ENCODE measurements at places on chromosomes 2 and 18.
A peak's percentile ranks its signal among the peaks of the same experiment; 100 is the strongest.

DNA sequence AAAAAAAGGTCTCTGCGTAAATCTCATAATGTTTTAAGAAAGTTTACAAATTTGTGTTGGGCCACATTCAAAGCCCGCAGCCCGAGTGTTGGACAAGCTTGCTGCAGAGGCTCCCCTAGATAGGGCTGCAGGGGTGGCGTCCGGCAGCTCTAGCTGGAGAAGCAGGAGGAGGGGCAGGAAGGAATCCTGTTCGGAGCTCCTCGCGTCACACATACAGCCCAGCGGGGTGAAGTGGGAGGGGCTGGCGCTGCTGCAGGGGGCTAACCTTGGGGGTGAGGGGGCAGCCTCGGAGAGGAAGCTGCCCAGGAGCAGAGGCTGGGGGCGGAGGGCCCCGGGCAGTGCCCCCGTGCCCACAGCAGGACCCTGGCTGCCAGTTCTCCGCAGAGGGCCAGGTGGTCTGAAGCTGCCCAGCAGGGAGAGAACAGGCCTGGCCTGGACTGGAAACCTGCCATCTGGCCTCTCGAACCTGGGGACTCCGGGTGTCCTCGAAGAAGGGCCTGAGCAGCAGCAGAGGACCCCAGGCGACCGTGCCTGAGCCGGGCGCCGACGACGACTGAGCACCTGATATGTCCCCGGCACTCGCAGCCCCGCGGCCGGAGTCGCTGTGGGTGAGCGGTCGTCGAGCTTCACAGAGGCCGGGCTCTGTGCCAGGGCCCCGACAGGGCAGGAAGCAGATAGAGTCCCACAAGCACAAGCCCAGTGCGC is 2.6 kb upstream of the GPR35 start:
- no peak for DNase-seq

GRCh38 chr2:157837851-157838441 is 38.2 kb downstream of the ACVR1 start:
- DNase-seq: no peak

DNA sequence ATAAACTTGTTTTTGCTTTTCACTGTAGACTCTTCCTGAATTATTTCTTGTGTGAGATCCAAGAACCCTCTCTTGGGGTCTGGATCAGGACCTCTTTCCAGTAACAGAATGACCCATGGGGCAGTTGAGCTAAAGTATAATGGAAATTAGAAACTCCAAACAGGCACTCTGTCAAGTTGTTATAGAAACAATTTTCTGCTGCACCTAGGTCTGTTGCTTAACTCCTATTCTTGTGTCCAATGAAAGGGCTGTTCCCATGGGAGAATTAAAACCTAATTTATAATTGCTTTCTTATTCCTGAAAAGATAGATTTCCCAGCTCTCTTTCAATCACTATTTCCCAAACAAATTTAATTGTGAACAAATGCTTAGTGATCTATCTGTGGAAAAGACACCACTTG is 1341.3 kb upstream of the PIK3C3 start:
- no peak for DNase-seq

- DNase-seq: peak; percentile 99
Observed at GRCh38 chr2:1817256-1818051, 73.1 kb upstream of the PXDN start.

- DNase-seq: peak; percentile 72
Observed at GRCh38 chr2:233976690-233977294, 59.6 kb downstream of the TRPM8 start.

DNA sequence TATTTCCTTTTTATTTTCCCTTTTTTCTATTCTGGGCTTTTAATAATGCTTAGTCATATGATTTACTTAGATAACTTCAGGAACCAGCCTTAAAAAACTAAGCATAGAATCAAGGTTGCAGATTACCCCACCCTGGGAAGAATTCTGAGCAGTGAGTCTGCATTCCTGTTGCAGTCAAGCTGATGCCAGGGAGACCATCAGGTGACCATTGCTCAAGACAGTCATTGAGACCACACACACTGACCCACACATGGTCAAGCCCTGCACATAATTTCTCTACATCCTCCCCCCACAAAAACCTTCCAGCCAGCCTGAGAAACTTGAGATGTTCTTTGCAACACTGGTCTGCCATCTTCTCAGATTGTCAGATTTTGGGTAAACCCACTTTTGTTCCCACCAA is 83.9 kb downstream of the SH3YL1 start:
- no peak for DNase-seq

DNA sequence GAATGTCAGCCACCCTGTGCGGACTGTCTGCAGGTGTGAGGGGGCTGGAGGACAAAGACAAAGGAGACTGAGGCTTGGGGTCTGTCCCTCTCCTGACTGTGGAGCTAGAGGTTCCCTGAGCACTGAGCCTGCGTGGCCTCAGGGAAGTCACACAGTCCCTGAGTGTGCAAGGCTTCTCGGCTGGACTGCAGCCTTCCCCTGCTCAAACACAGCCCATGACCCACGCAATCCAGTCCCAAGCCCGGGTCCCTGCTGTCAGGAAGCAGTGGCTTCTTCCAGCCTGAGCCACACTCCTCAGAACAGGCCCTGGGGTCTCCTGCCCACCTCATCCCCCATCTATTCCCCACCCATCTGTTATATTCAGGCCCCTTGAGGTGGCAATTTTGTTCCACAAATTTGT is 2.7 kb downstream of the ASTL start:
- DNase-seq: no peak

DNA sequence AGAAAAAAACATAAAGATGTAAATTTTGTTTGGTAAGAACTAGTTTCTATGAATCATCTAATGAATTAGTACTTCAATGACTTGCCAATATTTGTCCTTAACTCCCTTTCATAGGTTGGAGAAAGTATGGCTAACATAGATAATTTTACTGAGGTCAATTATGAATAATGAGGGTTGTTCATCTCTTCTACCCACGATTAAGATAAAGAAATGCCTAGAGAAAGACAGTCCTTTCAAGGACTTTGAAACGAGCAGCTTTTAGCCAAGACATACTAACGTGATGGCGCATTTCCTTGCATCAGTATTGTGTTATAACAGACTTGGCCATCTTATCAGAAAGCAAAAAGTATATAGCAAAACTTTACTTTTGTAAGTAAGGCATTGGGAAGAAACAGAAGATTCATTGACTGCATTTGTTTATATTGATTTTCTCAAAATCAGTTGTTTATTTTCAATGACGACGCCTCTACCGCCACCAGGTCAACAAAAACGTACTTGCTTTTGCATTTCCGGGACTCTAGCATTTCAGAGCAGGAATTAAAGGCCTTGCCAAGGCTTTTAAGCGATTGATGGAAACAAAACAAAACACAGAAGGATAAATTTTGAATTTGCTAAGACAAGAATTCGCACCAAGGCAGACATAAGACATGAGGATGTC is 961 bp downstream of the RBM43 start:
- DNase-seq: peak; percentile 26

DNA sequence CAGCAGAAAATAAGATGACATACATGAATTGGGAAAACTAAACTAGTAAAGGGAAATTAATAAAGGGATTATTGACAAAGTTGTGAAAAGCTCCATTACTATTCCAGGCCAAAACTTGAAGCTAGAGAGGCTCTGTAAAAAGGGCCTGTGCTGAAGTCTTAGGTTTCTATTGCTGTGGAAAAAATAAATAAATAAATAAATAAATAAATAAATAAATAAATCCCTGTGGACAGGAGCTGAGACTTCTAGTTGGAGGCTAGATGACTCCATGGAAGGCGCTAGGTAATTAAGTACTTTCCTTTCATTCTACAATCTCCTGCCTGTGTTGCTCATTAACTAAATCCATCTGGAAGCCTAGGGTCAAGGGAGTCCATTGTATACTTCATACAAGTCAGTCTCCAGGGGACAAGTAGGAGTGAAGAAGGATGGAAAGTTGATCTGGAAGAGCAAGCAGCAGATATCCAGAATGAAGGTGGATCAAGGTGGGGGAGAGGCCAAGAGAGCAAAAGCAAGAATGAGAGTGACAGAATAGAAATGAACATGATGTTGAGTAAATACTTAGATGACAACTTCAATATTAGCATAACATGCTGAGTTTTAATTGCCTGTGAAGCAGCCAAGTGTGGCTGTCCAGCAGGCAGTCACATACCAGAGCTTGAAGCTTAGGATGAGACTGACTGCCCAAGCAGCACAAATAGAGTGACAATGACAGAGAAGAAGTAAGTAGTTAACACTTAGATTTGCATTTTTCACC is 26.2 kb upstream of the CCNT2 start:
- DNase-seq: no peak

DNA sequence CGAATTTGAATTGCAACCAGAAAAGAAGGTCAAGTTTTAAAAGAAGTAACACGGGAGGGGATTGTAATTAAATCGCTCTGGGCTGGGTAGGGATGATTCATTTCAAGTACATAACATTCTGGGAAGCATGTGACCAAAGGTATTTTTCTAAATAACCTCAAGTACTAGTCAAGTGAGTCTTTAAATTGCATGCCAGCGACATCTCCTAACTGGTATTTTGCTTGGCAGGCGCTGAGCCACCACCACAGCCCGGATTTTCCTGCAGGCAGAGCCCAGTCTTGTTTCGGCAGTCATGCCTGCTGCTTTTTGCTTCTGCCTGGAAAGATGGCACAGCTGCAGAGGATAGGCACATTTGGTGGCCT is 33.7 kb upstream of the NPAS2 start:
- peak; percentile 81 for DNase-seq

- DNase-seq: peak; percentile 67
Observed at GRCh38 chr18:61602836-61603235, 269.6 kb downstream of the CDH20 start.

- no peak for DNase-seq
Observed at GRCh38 chr2:196718419-196719109, 79.0 kb downstream of the CCDC150 start.

GRCh38 chr2:137824501-137824900 is 139.8 kb upstream of the HNMT start:
- no peak for DNase-seq

DNA sequence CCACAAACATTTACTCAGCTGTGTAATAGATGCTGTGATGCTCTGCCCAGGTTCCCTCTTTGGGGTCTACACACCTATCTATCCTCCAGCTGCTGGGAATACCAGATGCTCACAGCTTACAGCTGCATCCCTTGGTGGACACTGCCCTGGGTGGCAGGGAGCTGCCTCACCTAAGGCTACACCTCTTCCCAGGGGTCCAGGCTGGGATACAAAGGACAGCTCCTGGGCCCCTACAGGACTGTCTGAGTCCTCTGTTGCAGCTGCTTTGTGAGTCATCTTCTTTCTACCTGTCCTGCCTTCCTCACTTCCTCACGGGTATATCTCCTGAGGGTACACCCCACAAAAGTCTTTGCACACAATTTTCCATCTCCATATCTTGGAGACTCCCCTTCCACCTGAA is 27.6 kb downstream of the THNSL2 start:
- DNase-seq: no peak

GRCh38 chr2:194616334-194616733 is 1040.7 kb upstream of the SLC39A10 start:
- no peak for DNase-seq

DNA sequence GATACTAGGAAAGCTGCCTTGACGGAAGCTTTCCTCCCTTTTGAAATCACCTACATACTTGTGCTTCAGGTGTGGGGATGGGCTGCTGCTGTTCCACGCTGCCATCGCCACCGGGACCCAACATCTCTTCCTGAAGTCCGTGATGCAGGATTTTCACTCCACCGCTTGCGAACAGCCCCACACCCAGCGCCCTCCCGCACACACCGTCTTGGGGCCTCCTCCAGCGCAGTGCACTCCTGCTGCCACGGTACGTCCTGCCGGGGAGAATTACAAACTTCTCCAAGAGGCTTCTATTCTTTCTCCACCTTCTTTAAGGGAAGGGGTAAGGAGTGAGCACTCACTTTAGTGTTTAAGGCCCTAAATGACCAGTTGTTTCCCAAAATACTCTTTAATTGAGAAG is 58.2 kb downstream of the HRH4 start:
- DNase-seq: no peak

DNA sequence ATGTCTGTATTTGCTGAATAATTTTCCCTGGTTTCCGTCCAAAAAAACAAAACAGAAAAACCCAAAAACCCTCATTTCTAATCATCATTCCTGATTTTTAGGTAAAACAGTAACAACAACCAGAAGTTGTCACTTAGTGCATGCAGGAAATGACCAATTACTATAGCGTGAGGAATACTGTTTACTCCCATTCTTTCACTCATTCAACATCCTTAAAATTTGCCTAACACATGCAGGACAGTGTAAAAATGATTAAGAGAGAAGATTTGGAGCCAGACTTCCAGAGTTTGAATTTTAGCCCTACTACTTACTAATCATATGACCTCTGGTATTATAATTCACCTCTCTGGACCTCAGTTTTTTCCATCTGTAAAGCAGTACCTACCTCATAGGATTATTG is 83.1 kb downstream of the FIGN start:
- DNase-seq: no peak

GRCh38 chr2:9703085-9703678 is 72.4 kb upstream of the YWHAQ start:
- DNase-seq: peak; percentile 86

DNA sequence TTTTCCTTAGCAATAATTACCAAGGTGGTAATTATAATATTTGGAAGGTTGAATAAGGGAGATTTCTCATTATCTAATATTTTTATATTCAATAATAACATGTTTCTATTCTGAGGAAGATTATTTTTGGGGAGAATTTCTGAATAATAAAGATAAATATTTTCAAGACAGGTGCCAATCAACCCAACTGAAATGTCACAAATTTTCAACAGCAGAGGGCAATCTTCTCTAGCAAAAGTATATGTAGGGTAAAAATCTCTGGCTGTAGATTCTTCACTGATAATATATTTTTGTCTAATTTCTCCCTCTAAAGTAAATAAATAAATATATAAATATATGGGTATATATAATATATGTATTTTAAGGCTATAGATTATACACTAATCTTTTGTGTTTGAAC is 1187.2 kb upstream of the CRIM1 start:
- DNase-seq: no peak

- DNase-seq: no peak
Observed at GRCh38 chr2:241041589-241042158, 43.3 kb downstream of the SNED1 start.

DNA sequence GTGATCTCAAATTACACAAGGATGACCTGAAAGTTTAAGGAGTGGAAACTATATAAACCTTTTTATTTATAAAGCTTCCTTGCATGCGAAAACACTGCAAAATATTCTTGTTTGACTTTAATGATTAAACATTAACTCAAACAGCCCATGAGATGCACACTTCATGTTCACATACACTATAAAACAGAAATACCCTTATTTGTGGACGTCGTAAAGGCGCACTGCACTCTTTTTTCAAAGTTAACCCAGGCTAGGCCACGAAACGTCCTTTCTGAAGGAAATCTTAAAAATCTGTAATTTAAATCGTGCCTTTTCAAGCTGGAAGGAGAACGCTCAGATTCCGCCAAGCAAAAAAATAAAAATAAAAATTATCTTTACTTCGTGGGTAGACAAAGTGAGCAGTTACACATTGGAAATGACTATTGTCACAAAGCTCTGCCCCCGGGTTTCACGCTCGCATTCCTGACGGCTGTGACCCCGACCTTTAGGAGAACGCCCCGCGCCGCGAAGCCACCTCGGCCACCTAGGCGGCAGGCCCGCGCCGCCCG is 728 bp downstream of the FAM168B start:
- no peak for DNase-seq

All from fibroblast of skin of right quadriceps (primary cell).